ENCODE measurements at places on chromosomes 11 and 22.
A peak's percentile ranks its signal among the peaks of the same experiment; 100 is the strongest.

GRCh38 chr11:59029366-59029889 is 56.7 kb upstream of the GLYATL1B start:
- DNase-seq: no peak

- DNase-seq: no peak
These were observed 69.4 kb upstream of the HORMAD2 start for GRCh38 chr22:30010789-30011405.

DNA sequence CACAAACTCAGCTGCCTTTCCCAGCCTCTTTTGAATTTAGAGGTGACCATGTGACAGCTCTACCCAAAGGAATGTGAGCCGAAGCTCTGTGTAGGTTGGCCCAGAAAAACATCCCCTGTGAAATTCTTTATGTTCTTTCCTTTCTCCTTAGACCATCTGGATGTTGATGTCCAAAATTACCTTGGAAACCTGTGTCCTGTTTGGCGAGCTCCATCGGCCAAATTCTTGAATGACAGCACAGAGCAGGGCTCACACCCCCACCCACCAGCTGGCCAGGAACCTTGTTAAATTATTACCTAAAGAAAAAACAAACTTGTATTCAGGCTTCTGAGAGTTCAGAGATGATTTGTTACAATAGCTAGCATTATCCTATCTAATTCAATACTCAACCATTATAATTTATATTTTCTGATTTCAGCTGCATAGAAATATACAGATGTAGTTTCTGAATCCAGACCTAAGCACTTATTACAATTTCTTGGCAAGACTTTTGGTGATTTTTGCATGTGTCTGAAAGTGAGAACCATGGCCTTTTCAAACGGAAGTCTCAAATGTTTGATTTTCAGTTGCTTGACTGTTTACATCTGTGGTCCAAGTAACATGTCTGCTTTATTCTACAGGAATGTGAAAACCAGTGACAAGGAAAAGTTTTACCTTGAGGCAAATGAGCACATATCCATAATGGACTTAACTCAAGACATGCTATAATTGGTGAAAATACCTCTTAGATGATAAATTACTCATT is 554.2 kb downstream of the NTM start:
- no peak for DNase-seq

- no peak for DNase-seq
These were observed 102.7 kb upstream of the PARVA start for GRCh38 chr11:12274558-12275197.

DNA sequence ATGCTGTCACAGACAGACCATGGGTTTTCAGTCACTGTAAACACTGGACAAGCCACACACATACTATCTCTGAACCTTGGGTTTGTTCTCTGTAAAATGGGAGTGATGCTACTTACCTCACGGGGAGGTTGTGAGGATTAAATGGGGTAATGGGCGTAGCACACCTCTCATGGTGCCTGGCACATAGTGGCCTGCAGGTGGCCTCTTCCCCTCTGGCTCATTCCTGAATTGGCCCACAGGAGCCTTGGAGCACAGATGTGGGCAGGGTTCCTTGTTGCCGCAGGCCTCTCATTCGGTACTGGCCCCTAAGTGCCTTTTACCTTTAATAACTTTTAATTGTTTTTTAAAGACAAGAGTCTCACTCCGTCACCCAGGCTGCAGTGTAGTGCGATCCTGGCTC is 11.7 kb downstream of the MICAL2 start:
- DNase-seq: no peak

DNA sequence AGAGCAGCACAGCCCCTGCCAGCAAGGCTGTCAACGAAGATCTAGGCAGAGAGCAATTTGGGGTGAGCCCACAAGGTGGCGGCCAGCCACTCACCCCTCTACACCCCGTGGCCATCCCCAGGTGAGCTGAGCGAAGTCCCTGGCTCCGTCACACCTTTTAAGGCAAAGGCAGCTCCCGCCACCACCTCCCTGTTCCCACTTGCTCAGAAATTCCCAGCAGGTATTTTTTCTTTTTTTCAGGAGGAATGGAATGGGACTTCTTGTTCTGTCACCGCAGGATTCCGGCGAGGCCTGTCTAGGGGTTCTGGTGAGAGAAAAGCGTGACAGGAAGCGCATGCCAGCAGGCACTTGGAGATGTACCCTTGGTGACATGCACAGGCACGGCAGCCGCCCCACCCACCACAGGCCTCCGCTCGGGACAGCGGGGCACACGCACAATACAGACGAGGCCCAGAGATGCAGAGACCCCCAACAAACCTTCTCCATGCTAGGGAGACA is 10.0 kb downstream of the RPL3 start:
- no peak for DNase-seq

- no peak for DNase-seq
These were observed 16.2 kb upstream of the SPTY2D1 start for GRCh38 chr11:18650353-18650752.

- no peak for DNase-seq
These were observed 43.5 kb downstream of the NELL1 start for GRCh38 chr11:20712912-20713311.

DNA sequence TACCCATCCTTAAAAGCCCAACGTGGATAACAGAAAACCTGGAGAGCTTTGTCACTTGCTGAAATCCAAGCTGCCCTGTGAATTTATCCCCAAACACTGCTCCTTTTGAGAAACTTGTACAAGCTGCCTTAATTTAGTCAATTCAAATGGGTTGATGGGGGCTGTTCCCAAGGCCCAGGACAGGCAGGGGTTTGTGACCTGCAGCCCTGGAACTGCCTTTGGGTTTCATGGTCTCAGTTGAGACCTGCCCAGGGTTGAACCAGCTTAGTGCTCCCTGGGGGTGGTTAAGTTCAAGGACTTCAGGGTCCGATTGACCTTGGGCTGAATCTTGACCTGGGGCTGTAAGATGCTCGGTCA is 112.1 kb upstream of the OR4B1 start:
- no peak for DNase-seq

- no peak for DNase-seq
These were observed 2.0 kb downstream of the DSCAML1 start for GRCh38 chr11:117794772-117795629.

- no peak for DNase-seq
These were observed 69.1 kb downstream of the LDLRAD3 start for GRCh38 chr11:36012979-36013378.

GRCh38 chr22:29382580-29383302 is 5.6 kb downstream of the AP1B1 start:
- DNase-seq: no peak

DNA sequence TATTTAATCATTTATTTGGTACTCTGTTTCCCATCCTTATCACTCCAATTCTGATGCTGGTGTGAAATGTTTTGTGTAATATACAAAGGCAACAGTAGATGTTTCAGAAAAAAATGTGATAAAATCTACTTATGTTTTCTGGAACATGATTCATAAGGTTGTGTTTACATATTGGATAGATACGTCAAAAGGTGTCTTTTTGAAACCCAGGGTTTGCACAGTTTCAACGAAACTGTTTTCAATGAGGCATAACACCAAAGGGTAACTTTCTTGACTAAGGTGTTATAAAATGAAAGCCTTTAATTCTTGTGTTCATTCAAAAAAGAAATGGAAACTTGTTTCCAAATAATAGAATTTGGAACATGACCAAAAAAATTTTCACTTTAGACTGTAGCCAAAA is 33.8 kb upstream of the HSD17B12 start:
- DNase-seq: no peak

GRCh38 chr11:105647780-105648179 is 37.9 kb downstream of the GRIA4 start:
- DNase-seq: no peak

GRCh38 chr11:27295928-27296327 is 67.1 kb downstream of the CCDC34 start:
- no peak for DNase-seq

DNA sequence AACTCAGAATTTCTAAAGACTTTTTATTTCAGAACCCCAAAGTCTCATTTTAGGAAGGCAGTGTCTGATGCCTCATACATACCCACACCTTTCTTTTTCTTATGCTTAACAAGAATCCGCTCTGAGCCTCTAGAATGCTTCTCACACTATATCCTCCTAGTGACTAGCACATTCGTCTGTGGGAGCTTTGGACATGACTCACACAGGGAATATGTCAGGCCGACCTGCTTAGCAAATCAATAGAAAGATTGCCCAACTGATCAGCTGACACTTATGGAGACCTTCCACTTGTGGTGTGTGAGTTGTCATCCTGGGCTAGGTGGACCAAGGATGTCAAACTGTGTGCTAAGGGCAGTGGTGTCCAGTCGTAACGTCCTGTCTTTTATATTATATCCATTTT is 129.9 kb upstream of the TTC12 start:
- DNase-seq: no peak

DNA sequence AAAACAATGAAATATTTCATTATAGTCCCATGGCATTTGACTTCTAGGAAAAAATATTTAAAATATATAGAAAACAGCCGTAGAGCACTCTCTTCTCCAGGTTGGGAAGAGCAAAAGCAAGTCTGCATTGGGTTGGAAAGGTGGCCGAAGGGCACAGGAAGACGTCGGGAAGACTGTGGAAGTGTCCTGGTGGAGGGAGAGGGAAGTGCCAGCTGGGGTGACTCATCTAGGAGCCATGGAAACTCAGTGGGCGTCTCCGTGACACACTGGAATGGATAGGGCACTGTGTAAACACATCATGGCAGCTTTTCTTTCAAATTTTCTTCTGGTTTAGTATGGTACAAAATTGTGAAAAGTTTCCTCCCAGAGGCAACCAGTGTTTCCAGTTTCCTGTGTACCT is 12.7 kb downstream of the GTPBP1 start:
- DNase-seq: no peak

DNA sequence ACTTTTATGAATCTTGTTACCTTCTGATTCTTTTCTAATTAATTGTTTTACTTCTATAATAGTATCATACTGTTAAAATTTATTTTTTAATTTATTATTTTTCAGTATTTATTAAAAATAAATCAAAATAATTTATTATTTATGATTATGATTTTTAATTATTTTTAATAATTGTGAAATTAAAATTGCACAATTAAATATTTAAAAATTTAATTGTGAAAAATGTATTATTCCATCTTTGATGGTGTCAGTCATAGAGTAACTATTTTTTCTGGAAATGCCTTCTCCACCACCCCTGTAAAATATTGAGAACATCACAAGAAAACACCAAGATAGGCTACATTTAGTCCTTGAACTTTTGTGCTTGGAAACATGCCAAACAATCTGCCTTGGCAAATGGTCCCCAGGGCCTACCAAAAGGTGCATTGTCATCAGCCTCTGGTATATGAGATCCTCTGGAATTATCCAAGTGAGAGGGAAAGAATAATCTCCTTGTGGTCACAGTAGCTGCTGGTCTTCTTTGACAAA is at the start of gene OR8H2:
OR8H2 (plus strand) TSS at position 478 of the 528 bp plus-strand sequence. CDS start 1,356 bp downstream, outside the sequence.
- DNase-seq: no peak

DNA sequence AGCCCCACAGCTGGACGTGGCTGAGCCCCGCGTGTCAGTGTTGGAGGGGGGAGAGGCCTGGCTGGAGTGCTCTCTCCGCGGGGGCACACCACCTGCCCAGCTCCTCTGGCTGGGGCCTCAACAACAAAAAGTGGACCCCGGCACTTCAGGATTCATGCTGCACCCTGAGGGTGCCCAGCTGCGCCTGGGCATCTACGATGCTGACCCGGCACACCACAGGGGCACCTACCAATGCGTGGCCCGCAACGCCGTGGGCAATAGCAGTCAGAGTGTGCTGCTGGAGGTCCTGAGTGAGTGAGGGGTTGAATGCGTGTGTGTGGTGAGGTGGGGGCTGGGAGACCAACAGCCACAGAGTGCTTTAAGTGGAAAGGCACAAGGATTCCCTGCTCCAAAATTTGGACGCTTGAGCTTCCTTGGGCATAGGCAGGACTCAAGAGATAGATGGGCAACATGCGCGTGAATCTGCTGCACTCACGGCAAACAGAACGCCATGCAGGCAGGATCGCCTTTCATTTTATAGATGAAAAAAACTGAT is 7.6 kb downstream of the VSIG10L2 start:
- no peak for DNase-seq

- peak; percentile 67 for DNase-seq
These were observed 11.7 kb downstream of the MAFF start for GRCh38 chr22:38213319-38213989.

- no peak for DNase-seq
These were observed 12.9 kb downstream of the TCP11L1 start for GRCh38 chr11:33052231-33052630.

- DNase-seq: no peak
These were observed 409.4 kb downstream of the METTL15 start for GRCh38 chr11:28517621-28518020.

GRCh38 chr22:20051927-20052308 is 28.1 kb upstream of the DGCR8 start:
- no peak for DNase-seq

GRCh38 chr22:32806296-32806695 is 4.8 kb downstream of the TIMP3 start:
- no peak for DNase-seq

GRCh38 chr11:21707116-21707739 is 485.7 kb upstream of the ANO5 start:
- no peak for DNase-seq

DNA sequence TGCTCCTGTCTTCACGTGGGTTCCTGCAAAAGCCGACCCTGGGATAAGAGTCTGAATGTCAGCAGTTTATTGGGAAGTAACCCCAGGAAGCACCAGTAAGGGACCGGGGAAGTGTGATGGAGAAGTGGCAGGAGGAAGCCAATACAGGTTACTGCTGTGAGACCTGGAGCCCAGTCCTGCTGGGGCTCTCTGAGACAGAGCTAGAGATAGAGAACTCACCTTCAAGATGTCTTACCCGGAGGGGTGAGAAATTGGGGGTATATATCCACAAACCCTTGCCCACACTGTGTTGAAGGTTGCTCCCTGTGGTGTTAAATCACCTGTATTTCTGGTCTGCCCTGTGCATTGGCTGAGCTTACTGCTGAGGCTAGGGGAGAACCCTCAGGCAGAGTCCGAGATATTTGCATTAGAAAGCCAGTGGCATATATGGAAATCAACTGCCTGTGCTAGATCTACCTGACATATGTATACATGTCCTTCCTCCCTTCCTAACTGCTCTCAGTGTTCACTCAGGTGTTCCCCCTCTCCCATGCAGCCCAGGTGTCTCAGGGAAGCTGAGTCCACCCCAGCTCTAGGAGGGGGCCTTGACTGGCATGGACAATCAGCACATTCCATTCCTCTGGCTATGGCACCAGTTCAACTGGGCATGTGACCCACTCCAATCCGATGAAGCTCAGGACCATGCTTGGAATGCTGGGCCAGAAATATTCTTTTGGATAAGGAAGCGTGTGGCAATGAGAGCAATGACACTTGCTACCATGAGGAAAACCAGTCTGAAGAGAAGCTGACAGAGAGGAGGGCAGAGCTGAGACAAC is 6.8 kb upstream of the MICAL2 start:
- DNase-seq: no peak

GRCh38 chr22:17199003-17199731 is 20.1 kb downstream of the ADA2 start:
- no peak for DNase-seq

- no peak for DNase-seq
These were observed 595.1 kb upstream of the CCDC179 start for GRCh38 chr11:23455321-23455891.

DNA sequence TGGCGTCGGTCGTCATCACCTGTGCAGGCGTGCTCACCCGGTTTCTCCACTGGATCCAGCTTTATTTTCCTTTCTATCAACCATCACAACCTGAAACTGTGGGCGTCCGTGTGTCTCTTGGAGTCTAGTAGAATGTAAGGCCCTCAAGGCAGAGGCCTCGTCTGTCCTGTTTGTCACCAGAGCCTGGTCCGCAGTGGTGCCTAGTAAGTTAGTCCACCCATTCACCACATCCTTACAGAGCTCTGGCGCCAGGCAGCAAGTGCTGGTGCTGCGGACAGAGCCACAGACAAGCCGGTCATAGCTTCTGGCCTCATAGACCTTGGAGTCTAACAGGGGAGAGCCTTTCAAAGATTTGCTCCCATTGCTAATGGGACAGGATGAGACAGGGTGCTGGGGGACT is 64.4 kb upstream of the PARVG start:
- DNase-seq: no peak
